Stimulated activated CD8-positive, alpha-beta memory T cell treated with anti-CD3 and anti-CD28 coated beads, Interleukin-7, amount 100 ng/mL, for 1 hour (primary cell): ENCODE measurements at places on chromosomes 4 and X.

DNA sequence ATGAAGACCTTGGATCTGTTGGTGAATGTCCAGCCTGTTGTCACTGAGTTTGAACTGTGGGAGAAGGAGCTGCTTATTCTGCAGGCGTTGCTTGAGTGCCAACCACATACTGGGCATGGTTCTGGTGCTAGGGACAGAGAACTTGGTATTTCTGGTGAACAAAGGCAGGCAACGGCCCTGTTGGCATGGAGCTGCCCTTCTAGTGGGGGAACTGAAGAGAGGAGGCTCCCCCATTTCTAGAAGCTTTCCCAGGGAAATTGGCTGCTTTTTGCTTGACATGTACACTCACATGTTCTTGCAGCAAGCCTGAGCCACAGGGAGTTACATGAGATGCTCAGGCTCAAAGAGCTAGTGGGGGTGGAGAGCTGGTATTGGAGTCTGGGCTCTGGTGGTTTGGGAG, 8.9 kb upstream of the CD38 start:
- DNase-seq = no peak

- no peak for DNase-seq
Measured at GRCh38 chr4:153506341-153507309, 40.5 kb downstream of the TMEM131L start.

GRCh38 chr4:153890761-153891160, 101.9 kb upstream of the SFRP2 start:
- DNase-seq = no peak

GRCh38 chrX:71930298-71930697, 19.7 kb downstream of the NHSL2 start:
- no peak for DNase-seq

- DNase-seq = no peak
Measured at GRCh38 chr4:127505203-127505602, 127.6 kb upstream of the INTU start.

GRCh38 chrX:148020329-148020728, 39.2 kb downstream of the FMR1NB start:
- no peak for DNase-seq

- no peak for DNase-seq
Measured at GRCh38 chr4:143618811-143619210, 81.7 kb downstream of the FREM3 start.
